Endothelial cell of coronary artery (primary cell): ENCODE measurements at places on chromosomes 6 and 20. TPM values are rescaled to one million over a fixed set of nuclear protein-coding genes. Genes with fewer than 3 reads are reported as not detected.

Gene SLC35F1
- not detected in 2 replicates for total RNA-seq

Gene SNRNP48
- 11.6 and 14.2 TPM in 2 replicates for total RNA-seq

Gene MUC22
- not detected in 2 replicates for total RNA-seq

Gene PRKN
- total RNA-seq: 0.09 TPM in 2 replicates

Gene GNL1
- 42.6 and 48.7 TPM in 2 replicates for total RNA-seq

Gene MYT1
- not detected in 2 replicates for total RNA-seq

Gene FBXO9
- total RNA-seq: 20.2 and 20.8 TPM in 2 replicates

Gene NAA20
- 53.3 and 53.5 TPM in 2 replicates for total RNA-seq

Gene HTR1E
- not detected in 2 replicates for total RNA-seq

Gene VNN1
- total RNA-seq: under 0.01 TPM in 1 of 2 replicates, not detected in the other

Gene ITPR3
- total RNA-seq: 45.8 and 54.4 TPM in 2 replicates

Gene FAM162B
- 0.09 and 0.19 TPM in 2 replicates for total RNA-seq
